Ureter (tissue), 1 donor: ENCODE measurements at places on chromosomes 6 and 20. TPM values are rescaled to one million over a fixed set of nuclear protein-coding genes. Genes with fewer than 3 reads are reported as not detected.

Gene VTA1
- total RNA-seq = 42.3 TPM

Gene SIRPB2
- 3.6 TPM for total RNA-seq

Gene SEL1L2
- 0.52 TPM for total RNA-seq

Gene VWA7
- 5.5 TPM for total RNA-seq

Gene VSTM2L
- total RNA-seq = 7.1 TPM

Gene SYTL3
- total RNA-seq = 8.7 TPM

Gene PTPRT
- total RNA-seq = 0.10 TPM

Gene TAAR8
- not detected for total RNA-seq

Gene ROS1
- total RNA-seq = 0.05 TPM

Gene SLC17A1
- total RNA-seq = not detected

Gene LRRC73
- 0.57 TPM for total RNA-seq

Gene NOX3
- not detected for total RNA-seq

Gene BANF2
- total RNA-seq = not detected

Gene TSHZ2
- 23.3 TPM for total RNA-seq

Gene NKAIN2
- total RNA-seq = 0.73 TPM

Gene NFKBIL1
- total RNA-seq = 21.9 TPM

Gene PRND
- not detected for total RNA-seq

Gene ANGPT4
- total RNA-seq = 0.99 TPM

Gene COMMD7
- 57.2 TPM for total RNA-seq

Gene NRSN2
- 31.4 TPM for total RNA-seq

Gene B3GAT2
- not detected for total RNA-seq

Gene SOX4
- total RNA-seq = 30.3 TPM

Gene HDDC2
- 83.1 TPM for total RNA-seq

Gene CFAP206
- 1.3 TPM for total RNA-seq

Gene TMEM200A
- 4.5 TPM for total RNA-seq

Gene WFDC2
- 244 TPM for total RNA-seq

Gene TMEM244
- not detected for total RNA-seq

Gene CPXM1
- total RNA-seq = 3.0 TPM

Gene WFDC12
- not detected for total RNA-seq

Gene PAK5
- 0.13 TPM for total RNA-seq

Gene DTD1
- 30.6 TPM for total RNA-seq

Gene MUC22
- not detected for total RNA-seq

Gene GPX5
- not detected for total RNA-seq

Gene LAMP5
- total RNA-seq = 0.31 TPM

Gene CDK5RAP1
- 24.9 TPM for total RNA-seq

Gene NNAT
- 0.52 TPM for total RNA-seq

Gene ELOVL4
- total RNA-seq = 1.4 TPM

Gene HTR1E
- not detected for total RNA-seq

Gene ATP6V1G2
- total RNA-seq = 0.65 TPM

Gene SCAND1
- 48.4 TPM for total RNA-seq

Gene NKX2-4
- not detected for total RNA-seq

Gene BPIFB1
- total RNA-seq = 0.65 TPM

Gene MUC21
- total RNA-seq = not detected

Gene SOBP
- total RNA-seq = 12.6 TPM

Gene MTFR2
- 0.75 TPM for total RNA-seq

Gene RGS17
- 3.3 TPM for total RNA-seq

Gene DPPA5
- not detected for total RNA-seq

Gene RIPPLY2
- total RNA-seq = 0.86 TPM

Gene HLA-DRB1
- total RNA-seq = 109 TPM

Gene KIF25
- total RNA-seq = not detected

Gene EDN1
- 4.3 TPM for total RNA-seq

Gene BPIFA1
- total RNA-seq = not detected

Gene MMUT
- 24.4 TPM for total RNA-seq

Gene TFAP2A
- total RNA-seq = 45.2 TPM

Gene PPP1R16B
- 10.4 TPM for total RNA-seq

Gene THBD
- 35.4 TPM for total RNA-seq

Gene CTAGE9
- total RNA-seq = not detected

Gene ECT2L
- 0.18 TPM for total RNA-seq

Gene PRDM13
- total RNA-seq = not detected
